ENCODE measurements at places on chromosomes 7 and 10.

DNA sequence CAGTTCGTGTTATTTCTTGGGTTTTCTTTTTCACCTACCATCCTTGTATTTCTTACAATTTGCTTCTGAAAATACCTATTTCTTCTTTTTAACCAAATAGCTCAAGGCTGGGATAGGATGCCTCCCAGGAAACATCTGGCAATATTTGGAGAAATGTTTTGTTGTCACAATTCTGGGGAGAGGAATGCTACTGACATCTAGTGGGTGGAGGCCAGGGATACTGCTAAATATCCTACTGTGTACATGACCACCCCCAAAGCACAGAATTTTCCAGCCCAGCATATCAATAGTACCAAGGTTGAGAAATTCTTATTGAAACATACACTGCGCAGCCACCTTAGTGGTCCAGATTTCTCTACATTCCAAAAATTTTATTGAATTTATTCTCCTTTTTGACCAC is 55.5 kb downstream of the CNTNAP2 start:
- no peak for DNase-seq

DNA sequence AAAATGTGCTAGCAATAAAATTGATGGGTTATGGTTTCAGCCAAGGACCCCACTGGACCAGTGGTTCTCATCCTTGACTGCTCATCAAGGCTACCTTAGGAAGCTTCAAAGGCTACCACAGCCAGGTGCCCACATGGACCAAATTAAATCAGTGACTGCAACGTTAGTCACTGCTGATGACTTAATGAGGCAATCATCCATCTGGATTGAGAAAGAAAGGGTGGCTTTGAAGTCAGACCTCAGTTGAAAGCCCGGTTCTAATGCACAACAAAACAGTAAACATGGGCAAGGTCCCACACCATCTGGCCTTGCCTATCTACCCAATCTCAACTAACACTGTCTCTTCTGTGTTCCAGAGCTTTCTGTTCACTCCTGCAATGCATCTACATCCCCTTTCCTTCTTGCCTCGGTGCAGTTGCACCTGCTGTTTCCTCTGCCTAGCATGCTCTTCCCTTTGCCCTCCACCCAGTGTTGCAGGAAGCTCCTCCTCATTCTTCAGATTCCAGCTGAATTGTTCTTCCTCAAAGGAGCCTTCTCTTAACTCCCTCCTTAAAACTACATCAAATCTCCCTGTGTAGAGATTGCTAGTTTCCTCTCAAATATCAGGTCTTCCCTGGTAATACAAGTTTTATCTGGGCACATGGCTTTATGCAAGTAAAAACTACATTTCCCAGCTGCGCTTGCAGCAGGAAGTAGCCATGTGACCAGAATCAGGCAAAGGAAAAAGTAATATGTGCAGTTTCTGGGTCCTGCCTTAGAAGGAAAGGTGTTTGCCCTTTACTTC is 10.3 kb upstream of the KCNK18 start:
- DNase-seq, result no peak

- peak; percentile 9 for DNase-seq
Observed at GRCh38 chr10:21675157-21675796, 141.2 kb downstream of the MLLT10 start.

GRCh38 chr7:119996634-119997033 is 276.3 kb upstream of the KCND2 start:
- no peak for DNase-seq

- DNase-seq, result no peak
Observed at GRCh38 chr7:92809760-92810573, 26.4 kb downstream of the CDK6 start.

GRCh38 chr7:6409944-6410693 is 37.6 kb downstream of the DAGLB start:
- no peak for DNase-seq

DNA sequence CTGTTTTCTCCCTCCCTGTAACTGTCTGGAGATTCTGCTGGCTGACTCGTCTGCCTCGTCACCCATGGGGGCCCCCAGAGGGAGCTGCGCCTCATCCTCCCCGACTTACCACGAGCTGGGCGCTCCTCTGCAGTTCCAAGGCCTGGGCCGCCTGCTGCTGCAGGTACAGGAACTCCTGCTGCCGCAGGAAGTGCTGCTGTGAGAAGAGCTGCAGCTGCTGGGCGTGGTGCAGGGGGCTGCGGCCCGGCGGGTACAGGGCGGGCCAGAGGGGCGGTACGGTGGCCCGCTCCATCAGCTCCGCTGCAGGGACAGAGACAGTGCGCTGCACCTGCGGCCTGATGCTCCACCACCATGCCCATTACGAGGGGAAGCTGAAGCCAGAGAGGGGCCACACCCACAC is 47.7 kb downstream of the TNRC18 start:
- DNase-seq, result no peak

GRCh38 chr7:101818287-101819071 is 1.1 kb downstream of the CUX1 start:
- no peak for DNase-seq

DNA sequence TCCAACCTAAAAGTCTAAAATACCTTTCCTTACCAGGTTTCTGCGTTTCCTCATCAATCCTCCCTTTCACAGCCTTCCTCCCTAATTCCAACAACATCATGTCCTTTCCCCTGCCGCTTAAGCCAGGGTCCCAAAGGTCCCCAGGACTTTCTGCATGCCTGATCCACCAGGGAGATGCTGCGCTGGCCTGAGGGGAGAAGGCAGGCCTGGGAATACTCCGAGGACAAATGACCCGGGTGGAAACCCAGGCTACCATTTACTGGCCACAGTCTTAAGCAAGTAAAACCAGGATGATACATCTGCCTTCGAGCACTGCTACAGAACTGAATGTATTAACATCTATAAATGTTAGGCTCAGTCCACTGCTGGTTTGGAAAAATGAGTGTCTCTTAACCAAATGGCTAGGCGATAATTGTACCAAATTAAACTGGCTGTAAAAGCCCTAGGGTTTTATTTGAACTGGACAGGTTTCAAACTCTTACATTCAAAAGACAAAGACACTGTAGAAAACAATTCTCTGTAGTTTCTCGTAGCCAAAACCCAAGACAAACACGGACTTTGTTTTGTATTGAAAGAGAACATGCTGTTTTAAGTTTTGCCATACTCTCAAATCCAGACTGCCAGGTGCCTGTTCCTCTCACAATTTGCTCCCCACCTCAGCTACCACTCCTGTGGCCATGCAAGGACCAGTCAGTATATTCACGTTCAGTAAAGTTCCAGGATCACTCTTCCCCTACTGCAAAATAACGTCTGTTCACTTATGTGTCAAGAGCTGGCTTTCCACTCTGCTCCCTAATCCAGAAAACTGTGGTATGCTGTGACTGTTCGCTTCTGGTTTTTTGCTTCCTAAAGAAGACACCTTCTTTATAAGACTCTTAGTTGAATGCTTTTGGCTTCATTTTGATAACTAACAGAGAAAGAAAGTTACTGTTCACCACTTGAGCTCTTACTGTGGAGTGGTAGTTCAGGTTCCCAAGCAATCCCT is 145.7 kb downstream of the RNF216 start:
- DNase-seq, result no peak

DNA sequence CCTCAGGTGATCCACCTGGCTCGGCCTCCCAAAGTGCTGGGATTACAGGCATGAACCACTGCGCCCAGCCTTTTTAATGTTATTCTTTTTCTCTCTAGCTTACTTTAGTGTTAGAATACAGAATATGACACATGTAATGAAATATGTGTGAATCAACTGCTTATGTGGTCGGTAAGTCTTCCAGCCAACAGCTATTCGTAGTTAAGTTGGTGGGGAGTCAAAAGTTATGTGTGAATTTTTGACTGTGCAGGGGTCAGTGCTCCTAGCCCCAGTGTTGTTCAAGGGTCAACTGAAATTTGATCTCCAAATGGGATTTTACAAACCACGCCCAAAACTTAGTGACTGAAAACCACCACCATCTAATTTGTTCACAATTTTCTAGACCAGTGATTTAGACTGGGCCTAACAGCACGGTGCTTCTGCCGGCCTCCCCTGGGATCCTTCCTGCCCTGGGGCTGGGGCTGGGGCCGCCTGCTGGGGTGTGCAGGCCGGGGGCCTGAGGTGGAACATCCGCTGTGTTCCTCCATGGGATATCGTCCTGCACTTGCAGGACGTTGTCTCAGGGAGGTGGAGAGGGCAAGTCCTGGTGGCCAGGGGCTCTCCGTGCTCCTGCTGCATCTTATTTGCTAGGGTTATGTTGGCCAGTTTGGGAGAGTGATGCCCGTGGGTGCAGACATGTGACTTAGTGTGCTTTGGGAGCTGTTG is 24.5 kb upstream of the GRB10 start:
- DNase-seq, result no peak

DNA sequence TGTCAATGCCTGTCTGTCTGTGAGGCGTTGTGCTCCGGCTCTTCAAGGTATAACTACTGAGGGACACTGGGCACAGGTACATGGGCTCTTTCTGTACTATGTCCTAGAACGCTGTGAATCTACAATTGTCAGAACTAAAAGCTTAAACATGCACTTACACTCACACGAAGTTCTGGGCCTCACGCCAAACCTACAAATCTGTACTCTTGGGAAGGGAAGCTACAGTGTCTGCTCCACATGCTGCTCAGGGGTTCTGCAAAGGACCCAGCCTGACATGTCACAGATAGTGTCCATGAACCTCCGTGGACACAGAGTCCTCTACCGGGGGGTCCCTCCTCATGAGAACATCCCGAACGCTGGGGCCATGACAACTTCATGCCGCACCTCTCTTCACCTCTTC is 268.7 kb downstream of the WDR37 start:
- no peak for DNase-seq

GRCh38 chr7:79240413-79240812 is 213.1 kb downstream of the MAGI2 start:
- DNase-seq, result no peak

DNA sequence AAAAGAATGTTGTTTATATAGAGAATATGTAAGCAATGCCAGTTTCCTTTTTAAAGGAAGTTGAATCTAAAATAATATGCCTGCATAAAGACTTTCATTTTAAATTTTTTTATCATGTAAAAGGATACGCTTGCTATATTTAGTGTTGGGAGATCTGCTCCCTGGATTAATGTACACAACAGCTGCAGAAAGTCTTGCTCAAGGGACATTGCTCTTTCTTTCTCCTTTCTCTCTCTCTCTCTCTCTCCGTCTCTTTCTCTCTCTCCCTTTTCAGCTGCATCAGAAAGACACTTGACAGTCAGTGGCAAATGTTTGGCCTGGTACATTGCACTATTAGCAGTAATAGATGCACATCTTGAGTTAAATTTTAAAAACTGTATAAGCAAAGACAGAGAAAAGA is 739 bp downstream of the MYPN start:
- DNase-seq, result no peak

- DNase-seq, result no peak
Observed at GRCh38 chr7:157267516-157267915, 69.3 kb upstream of the DNAJB6 start.

DNA sequence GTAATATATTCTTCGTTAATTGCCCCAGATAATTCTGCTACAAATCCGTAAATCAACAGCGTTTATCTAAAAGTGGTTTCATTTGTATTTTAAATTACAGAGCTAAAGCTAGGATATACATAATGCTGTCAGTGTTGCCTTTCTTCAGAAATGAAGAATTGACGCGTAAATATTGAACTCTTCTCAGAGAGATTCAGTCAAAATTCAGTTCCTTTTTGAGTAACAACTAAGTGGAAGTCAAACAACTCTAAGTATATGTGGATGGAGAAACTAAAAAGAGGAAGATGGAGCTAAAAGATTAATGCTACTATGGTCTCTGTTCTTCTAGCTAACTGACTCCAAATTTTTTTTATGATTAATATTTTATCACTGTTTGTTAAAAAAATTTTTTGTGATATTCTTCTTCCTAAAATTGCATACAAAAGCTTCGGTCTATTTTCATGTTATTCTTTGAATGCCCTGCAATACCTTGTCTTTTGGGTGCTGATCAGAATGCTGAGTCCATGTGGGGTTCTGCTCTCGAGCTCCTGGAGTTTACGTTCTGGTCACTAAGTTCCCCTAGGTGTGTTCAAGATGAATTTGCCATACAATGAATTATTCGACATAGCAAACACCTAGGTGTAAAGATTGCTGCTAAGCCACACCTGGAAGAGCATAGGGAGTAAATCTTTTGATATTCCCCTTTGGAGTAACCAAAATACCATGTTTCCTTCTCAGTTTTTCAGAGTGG is 20.7 kb downstream of the MDFIC start:
- DNase-seq, result no peak

DNA sequence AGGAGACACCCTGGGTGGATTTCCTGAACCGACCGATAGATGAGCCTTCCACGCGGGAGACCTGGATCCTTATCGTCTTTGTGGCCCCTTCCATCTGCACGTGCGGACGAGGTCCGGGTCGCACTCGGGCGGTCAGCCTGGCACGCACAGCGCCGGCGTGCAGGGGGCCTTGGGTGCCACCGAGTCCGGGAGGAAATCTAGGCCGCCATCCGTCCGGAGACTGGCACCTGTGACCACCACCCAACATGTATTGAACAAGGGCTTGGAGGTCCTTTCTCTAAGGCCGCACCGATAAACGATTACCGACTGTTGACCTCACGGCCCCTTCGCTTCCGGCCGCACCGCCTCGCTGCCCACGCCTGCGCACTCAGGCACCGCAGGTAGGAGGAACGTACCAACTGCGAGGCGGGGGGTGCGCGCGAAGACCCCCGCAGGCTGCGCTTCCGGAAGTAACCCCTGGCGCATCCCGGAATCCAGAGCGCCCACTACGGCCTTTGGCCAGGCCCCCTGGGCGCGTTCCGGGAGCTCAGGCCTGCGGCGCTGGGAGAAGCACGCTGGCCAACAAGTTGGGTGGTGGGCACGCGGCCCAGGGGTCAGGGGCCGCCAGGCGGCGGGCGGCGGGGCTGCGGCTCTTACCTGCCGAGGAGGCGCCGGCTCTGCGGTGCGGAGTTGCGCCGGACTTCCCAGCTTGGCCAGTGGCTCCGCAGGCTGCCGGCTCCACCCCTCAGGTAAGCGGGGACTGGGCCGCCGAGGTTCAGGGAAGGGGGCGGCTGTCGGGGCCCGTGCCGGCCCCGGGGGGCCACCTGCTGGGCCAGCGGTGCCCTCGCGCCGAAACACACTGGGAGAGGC is at the start of the genes ACTR3C and LRRC61:
Gene ACTR3C, minus strand, starts transcription at position 713 of the 849 bp plus-strand sequence. CDS start 28,249 bp downstream, outside the sequence.
Gene LRRC61, plus strand, starts transcription at position 523 of the 849 bp plus-strand sequence. CDS start 13,507 bp downstream, outside the sequence.
- peak; percentile 58 for DNase-seq

GRCh38 chr7:80851896-80852476 is 66.9 kb downstream of the SEMA3C start:
- no peak for DNase-seq

- no peak for DNase-seq
Observed at GRCh38 chr10:118139321-118139720, 92.6 kb upstream of the RAB11FIP2 start.

- no peak for DNase-seq
Observed at GRCh38 chr7:152330827-152331226, 105.0 kb downstream of the KMT2C start.
